ENCODE measurements at places on chromosomes 16 and 17.

DNA sequence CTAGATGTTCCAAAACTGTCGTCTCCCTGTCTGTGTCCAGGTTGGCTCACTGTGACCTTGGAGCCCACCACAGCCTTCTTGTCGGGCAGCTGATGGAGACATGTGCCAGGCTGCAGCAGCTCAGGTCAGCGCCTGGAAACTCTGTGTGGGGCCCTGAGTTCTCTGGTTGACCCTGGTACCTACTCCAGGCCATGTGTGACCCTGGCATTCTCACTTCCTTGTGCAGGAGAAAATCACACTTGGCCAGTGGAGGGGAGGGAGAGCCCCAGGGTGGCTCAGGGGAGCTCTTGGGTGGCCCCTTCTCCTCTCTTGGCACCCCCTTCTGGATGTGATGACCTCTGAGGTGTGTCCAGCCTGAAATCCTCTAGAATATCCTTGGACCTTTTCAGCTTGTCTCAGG is 25.0 kb upstream of the CPNE2 start:
- no peak for DNase-seq

DNA sequence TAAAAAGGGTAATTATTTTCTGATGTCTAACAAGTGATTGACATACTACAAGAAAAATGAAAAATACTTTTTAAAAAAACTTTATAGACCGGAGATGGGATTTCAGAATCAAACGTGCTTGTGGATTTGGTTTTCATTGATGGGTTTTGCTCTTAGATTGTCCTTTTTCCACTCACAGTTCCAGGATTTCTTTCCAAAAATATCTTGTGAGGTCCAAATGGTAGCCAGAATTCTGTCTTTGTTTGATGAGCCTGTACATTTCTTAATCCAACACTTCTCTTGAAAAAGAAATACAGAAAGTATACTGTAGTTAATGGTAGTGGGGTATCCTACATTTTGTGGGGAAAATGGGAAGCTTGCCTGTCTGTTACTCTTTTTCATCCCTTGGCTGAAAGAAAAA is 329.3 kb downstream of the KCNJ2 start:
- DNase-seq, result no peak

GRCh38 chr16:84324434-84325262 is 30.0 kb downstream of the WFDC1 start:
- no peak for DNase-seq

GRCh38 chr17:58415371-58416055 is 1.8 kb downstream of the RNF43 start:
- DNase-seq, result no peak

GRCh38 chr16:54526916-54527315 is 240.3 kb upstream of the IRX3 start:
- DNase-seq, result no peak

DNA sequence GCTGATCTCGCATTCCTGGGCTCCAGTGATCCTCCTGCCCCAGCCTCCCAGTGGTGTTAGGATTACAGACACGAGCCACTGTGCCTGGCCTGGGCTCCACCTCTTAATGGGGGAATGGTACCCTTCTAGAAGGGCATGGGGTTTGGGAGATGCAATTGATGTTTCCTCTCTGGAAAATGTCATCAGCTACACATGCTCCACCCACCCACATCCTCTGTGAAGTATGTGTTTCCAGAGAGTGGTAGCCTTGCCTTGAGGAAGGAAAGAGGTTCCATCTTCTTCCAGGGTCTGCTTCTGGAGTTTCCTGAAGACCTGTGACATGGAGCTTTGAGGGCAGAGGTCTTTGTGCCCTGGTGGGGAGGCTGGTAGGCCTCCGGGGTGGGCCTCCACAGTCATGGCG is 45.2 kb upstream of the GSE1 start:
- no peak for DNase-seq

GRCh38 chr17:51261024-51261963 is 948 bp downstream of the UTP18 start:
- DNase-seq, result peak; percentile 64

DNA sequence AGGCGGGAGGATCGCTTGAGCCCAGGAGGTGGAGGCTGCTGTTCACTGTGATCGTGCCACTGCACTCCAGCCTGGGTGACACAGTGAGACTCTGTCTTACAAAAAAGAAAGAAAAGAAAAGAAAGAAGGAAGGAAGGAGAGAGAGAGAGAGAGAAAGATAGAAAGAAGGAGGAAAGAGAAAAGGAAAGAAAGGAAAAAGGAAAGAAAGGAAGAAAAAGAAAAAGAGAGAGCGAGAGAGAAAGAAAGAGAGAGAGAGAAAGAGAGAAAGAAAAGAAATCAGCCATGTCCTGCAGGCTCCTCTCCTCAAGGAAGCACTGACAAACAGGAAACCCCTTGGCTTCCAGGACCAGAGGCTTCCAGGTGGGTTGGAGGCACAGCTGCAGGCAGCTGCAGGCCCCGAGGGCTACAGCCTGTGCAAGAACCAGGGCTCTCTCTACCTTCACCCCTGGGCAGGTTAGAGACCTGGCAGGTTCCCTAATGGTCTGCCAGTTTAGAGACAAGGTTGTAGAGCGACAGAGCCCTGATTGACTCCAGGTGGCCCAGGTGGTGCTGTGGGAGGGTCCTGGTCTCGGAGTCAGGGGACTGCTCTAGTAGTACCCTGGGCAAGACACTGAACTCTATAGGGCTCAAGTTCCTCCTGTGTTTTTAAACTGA is 53.8 kb downstream of the PECAM1 start:
- DNase-seq, result no peak

GRCh38 chr17:42920922-42921321 is 20.3 kb downstream of the G6PC1 start:
- DNase-seq, result no peak

DNA sequence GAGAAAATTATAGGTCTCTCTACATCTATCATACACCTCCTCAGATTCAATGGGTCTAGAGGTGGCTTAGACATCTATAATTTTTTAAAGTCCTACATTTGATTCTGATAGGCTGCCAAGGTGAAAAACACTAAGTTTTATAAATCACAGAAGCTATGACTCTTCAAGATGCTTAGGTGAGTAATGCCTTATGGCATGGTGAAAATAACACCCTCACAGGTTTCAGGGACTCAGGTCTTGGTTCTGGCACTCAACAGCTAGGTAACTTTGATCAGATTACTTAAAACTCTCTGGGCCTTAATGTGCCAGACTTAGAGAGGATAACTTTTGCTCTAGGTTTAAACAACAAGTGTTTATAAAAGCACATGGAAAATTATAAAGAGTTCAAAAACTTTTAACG is 2.0 kb upstream of the COX10 start:
- no peak for DNase-seq

DNA sequence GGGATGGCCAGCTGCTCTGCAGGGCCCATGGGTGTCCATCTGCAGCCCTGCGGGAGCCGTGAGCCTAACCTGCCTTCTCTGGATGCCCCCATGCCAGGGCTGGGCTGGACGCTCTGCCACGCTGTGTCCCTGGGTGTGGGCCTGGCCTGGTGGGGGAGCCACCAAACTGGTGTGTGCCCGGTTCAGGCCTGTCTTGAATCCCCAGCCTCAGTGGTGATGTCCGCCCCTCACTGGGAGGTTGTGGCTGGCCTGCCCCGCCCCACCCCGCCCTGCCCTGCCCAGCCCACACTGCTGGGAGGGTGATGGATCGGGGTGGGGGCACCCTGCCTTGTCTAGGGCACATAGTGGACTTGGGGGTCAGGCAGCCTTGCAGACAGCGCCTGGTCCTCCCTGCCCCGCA is 50.1 kb upstream of the PVALEF start:
- no peak for DNase-seq

DNA sequence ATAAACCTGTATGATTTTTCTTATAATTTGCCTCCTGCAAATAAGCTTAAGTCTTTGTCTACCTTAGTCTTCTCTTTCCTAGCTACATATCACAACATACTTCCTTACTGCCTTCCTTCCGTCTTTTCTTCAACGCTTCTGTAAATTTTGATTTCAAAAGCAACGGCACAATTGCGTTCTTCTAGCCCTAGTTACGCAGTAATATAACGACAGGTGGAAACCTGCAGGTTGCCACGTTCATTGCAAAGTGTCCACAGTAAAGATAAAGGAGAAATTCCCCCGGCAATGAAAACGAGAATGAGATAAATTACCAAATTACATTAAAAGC is 546 bp upstream of the PSMD7 start:
- DNase-seq, result no peak

GRCh38 chr16:50386139-50386538 is 17.4 kb upstream of the BRD7 start:
- DNase-seq, result no peak

DNA sequence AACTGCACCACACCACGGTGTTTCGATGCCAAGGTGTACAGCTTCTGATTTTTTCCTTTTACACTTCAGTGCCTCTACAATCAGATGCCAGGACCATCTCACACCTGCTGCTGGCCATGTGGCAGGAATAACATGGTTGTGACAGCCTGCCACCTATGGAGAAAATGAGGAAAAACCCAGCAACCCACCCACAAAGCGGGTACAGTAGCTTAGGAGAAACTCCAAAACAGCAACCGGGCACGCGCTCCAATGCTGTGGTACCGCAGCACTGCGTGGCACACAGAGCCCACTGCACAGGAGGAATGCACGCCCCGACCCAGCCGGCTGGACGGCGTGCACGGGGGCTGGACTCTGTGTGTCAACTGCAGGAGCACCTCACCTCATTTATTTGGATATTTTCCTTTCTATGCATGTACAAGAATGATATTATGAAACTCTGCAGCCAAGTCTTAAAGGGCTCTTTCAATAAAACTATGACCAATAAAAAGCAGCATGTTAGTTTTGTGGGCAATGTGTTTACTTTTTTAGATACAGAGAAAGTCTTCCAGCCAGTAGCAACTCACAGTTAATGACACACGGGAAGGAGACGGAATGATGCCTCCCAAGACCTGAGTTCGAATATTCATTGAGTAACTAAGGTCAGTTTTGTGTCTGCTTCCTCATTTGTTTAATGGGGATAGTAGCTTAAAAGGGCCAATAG is 45.9 kb downstream of the MAP1LC3B start:
- DNase-seq, result no peak

GRCh38 chr16:24291932-24292331 is 35.8 kb downstream of the CACNG3 start:
- DNase-seq, result no peak

DNA sequence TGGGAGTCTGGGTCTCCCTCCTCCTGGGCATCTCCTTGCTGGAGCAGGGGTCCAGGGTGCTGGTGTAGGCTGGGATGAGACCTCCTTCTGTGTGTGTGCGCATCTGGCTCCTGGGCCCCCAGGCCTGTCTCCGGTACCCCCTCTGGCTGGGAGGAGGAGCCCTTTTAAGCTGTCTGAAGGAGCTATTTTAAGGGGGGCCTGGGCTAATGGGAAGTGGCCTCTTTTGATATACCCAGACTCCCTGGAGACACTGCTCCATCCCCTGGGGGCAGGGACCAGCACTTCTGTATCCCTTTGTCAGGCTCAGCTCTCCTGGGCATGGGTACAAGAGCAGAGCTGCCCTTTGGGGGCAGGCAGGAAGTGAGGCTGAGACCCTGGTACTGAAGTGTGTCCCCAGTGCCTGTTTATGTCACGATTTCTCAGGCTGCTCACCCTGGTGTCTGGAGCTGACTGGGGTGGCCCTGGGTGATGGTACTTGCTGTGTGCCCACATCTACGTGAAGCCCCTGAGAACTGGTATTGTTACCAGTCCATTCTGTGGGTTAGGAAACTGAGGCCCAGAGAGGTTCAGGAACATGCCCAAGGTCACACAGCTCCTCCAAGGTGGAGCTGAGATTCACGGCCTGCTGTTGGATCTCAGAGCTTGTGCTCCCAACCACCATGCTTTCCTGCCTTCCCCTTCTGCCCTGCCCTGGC is 6.5 kb downstream of the ADCY7 start:
- DNase-seq, result no peak

- no peak for DNase-seq
These were observed 6.2 kb upstream of the WFIKKN1 start for GRCh38 chr16:624526-625070.
